Stimulated activated CD8-positive, alpha-beta memory T cell treated with anti-CD3 and anti-CD28 coated beads, Interleukin-15, amount 100 ng/mL, for 24 hours (primary cell): ENCODE measurements at places on chromosomes 13 and 19.

GRCh38 chr19:43469160-43469480, 3.7 kb upstream of the LYPD3 start:
- DNase-seq = no peak

DNA sequence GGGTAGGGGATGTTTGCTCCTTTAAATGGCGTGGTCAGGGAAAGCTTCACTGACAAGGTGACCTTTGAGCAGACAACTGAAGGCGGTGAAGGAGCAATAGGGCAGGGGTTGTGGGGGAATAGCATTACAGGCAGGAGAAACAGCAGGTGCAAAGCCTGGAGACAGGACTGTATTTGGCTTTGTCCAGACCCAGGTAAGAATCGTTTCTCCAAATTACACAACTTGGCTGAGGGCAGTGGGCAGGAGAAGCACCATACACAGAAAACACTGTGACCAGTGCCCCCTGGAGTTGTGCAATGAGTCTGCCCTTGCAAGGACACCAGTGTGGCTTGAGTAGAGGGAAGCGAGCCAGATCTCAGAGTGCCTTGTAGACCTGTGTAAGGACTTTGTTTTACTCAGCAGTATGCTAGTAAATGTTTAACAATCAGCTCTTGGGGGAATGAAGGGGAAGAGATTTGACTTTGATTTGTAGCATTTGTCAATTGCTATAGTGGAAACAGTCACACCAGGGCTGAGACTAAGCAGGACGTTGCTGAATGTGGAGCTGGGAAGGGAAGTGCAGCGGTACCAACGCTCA, 360.0 kb downstream of the DCT start:
- DNase-seq = no peak

DNA sequence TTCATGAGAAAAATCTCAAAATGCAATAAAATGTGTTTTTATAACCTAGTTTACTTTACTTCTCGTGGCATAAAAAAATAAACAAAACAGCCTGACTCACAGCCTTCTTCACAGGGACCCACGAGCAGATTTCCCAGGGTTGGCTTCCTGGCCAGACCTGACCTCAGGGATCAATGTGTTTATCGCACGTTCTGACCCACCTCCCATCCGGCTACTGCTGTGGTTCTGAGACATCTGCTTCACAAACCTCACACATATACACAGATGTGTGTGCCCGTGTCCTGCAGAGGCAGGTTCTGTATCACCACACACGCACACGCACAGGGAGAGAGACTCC, 118.3 kb downstream of the COL4A2 start:
- no peak for DNase-seq

GRCh38 chr19:13932149-13932637, 6.0 kb downstream of the PODNL1 start:
- DNase-seq = no peak

- DNase-seq = no peak
Measured at GRCh38 chr13:33033051-33033812, 17.0 kb downstream of the KL start.

DNA sequence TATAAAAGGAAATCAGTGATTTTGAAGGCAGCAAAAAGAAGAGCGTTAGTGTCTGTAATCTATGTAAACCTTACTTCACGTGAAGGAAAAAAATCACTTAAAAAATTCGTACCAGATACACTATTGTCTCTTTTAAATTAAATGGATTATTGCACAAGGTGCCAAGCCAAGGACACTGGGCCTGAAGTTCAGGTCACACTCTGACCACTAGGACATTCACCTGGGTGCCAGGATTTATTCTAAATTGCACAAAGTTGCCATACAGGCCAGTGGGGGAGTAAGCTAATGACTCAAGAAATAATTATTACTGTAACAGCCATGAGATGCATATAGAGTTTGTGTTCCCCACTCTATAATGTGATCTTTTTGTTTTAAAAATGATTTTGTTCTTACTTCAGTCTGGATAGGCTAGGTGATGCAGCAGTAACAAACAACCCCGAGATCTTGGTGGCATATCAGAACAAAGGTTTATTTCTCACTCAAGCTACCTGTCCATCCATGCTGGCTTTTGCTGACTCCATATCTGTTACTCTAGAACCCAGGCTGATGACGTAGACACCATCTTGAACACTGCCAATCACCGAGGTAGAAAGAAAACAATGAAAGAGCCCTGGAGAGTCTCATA, 252.1 kb downstream of the DCT start:
- DNase-seq = no peak

DNA sequence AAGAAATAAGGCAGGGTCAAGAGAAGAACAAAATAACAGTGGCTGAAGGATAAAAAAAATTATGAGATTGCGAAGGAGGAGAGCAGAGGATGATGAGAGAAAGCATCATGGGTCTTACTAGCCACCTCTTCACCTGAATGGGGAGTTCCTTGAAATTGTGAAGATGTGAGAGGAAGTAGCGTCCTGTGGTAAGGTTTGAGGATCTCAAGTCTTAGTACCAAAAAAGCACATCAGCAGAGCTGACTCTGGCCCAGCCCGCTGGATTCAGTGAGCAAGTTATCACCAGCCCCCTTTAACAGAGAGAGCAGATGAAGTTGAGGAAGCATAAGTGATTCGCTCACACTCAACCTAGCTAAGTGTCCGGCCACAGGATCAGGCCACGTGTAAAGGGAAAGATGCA, 61.8 kb downstream of the RXFP2 start:
- no peak for DNase-seq

- no peak for DNase-seq
Measured at GRCh38 chr19:17246681-17247425, 1.1 kb upstream of the NR2F6 start.

GRCh38 chr13:30364876-30365275, 57.4 kb upstream of the UBE2L5 start:
- DNase-seq = no peak

DNA sequence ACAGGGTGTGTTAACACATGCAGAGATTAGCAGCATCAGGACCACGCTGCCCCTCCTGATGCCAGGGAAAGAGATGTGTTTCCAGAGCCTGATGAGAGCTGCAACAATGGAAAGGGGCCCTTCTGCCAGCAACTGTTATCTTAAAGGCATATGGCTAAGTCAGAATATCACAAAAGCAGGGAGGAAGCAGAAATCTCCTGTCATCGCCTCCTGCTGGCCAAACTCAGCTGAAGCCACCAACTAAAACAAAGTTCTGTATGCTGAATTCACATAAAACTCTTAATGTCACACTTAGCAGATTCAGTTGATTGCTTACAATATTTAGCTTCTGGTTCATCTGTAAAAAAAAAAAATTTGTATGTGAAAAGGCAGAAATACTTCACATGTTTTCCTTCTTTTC, 178.2 kb downstream of the GPC5 start:
- DNase-seq = no peak

DNA sequence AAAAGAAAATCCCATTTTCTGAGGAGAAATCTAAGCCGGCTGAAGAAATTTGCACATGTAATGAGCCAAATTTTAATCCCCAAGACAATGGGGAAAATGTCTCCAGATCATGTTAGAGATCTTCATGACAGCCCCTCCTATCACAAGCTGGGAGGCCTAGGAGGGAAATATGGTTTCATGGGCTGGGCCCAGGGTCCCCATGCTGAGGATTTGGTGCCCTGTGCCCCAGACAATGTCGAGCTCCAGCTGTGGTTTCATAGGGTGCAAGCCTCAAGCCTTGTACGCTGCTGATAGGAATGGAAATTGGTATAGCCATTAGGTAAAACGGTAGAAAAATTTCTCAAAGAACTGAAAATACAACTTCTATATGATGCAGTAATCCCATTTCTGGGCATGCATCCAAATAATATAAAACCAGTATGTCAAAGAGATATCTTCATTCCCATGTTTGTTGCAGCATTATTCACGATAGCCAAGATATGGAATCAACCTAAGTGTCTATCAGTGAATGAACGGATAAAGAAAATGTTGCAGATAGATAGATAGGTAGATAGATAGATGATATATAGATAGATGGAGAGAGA, 19.3 kb upstream of the FREM2 start:
- DNase-seq = no peak

DNA sequence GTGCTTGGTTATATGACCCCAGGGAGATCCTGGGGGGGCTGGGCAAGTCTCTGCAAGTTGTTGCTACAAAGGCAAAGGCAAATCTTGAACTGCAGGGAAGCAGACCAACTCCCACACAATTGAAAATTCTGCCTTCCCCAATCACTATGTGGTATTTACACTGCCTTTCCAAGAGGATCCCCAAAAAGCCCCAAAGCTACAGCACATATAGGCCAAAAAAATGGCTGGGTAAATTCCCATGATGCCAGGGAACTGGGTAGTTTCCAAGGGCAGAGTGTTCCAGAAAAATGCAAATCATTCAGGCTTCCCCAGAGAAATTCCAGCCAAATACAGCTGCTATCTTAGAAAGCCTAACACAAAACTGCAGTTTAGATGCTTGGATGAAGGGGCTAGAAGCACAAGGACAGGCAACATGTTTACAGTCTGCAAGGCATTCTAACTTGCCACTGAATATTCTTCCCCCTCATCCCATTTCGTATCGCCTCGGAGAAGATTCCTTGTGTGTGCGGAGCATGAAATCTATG, 6.2 kb downstream of the FOXO1 start:
- DNase-seq = no peak

DNA sequence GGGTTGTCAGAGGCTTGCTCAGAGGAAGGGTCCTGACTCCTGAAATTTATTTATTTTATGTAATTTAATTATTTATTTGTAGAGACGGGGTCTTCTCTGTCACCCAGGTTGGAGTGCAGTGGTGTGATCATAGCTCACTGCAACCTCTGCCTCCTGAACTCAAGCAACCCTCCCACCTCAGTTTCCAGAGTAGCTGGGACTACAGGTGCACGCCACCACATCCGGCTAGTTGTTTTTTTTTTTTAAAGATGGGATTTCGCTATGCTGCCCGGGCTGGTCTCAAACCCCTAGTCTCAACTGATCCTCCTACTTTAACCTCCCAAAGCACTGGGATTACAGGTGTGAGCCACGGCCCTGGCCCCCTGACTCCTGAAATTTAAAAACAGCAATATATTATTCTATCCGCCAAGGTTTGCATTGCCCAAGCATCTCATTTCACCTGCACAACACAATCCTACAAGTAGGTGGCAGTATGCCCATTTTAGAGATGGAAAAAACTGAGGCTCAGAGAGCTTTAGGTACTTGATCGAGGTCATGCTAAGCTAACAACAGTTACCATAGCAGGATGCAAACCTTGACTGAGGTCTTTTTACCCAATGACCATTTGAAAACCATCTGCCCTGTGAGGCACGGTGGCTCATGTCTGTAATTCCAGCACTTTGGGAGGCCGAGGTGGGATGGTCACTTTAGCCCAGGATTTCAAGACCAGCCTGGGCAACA, 18.1 kb downstream of the ARHGEF18 start:
- no peak for DNase-seq
